Esophagus muscularis mucosa (tissue), 4 donors: ENCODE measurements at places on chromosomes 5 and 9. TPM values are rescaled to one million over a fixed set of nuclear protein-coding genes. Genes with fewer than 3 reads are reported as not detected.

The CDO1 gene
- total RNA-seq, result 2.5 TPM

The PFN3 gene
- not detected for total RNA-seq

The SLC36A2 gene
- not detected for total RNA-seq

The SIL1 gene
- total RNA-seq, result 39.2 TPM

The SOWAHA gene
- 0.06 TPM for total RNA-seq

The GPR151 gene
- total RNA-seq, result not detected

The TPM2 gene
- total RNA-seq, result 8,856 TPM

The B4GALT1 gene
- total RNA-seq, result 39.4 TPM

The IFNB1 gene
- not detected for total RNA-seq

The TRIM36 gene
- 2.6 TPM for total RNA-seq

The SPATA31C1 gene
- not detected for total RNA-seq

The PCDHB8 gene
- 0.83 TPM for total RNA-seq

The SGCD gene
- 38.6 TPM for total RNA-seq

The TMC1 gene
- not detected for total RNA-seq

DNA sequence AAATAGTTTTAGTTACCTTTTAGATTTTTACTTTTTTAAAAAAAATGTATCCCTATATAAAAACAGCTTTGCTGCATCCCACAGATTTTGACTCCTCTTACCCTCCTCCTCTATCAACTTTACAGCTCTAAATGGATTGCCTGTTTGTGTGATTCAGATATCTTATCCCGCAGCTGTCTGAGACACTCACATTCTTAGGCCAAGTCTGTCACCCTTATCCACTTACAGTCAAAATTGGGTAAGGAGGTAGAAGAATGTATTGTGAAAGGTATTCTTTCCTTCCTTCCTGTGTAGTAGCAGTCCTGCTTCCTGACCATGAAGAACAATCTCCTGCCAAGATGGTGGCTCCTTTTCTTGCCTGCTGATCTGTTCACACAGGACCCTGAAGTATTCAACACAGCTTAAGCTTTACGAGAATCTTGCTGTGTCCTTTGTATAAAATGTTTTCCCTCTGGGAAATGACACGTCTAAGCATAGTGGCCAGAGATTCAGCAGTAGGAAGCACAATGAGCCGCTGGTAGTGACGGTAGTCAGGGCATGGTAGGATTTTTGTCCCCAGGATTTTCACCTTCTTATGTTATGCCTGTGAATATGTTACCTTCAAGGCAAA lies 67.7 kb upstream of the ST8SIA4 start:
- H3K4me1 ChIP-seq, result no peaks in the 10 kb centered on the region
- no peaks in the 10 kb centered on the region for H3K27me3 ChIP-seq
- no peak for DNase-seq
- no peak overlapping the region for H3K27ac ChIP-seq
- no peak overlapping the region for H3K4me3 ChIP-seq
- H3K36me3 ChIP-seq, result no peaks in the 10 kb centered on the region

GRCh38 chr5:34857161-34857560 lies 18.2 kb downstream of the TTC23L start:
- H3K27ac ChIP-seq, result no peak overlapping the region
- no peak for DNase-seq
- H3K4me3 ChIP-seq, result no peak overlapping the region
- no peaks in the 10 kb centered on the region for H3K4me1 ChIP-seq
- H3K36me3 ChIP-seq, result no peaks in the 10 kb centered on the region

- H3K4me1 ChIP-seq, result no peaks in the 10 kb centered on the region
- H3K27me3 ChIP-seq, result no peaks in the 10 kb centered on the region
- H3K4me3 ChIP-seq, result no peak overlapping the region
- DNase-seq, result no peak
- H3K27ac ChIP-seq, result no peak overlapping the region
- no peaks in the 10 kb centered on the region for H3K36me3 ChIP-seq
These were observed 87.8 kb upstream of the SLC30A5 start for GRCh38 chr5:69006030-69006429.

DNA sequence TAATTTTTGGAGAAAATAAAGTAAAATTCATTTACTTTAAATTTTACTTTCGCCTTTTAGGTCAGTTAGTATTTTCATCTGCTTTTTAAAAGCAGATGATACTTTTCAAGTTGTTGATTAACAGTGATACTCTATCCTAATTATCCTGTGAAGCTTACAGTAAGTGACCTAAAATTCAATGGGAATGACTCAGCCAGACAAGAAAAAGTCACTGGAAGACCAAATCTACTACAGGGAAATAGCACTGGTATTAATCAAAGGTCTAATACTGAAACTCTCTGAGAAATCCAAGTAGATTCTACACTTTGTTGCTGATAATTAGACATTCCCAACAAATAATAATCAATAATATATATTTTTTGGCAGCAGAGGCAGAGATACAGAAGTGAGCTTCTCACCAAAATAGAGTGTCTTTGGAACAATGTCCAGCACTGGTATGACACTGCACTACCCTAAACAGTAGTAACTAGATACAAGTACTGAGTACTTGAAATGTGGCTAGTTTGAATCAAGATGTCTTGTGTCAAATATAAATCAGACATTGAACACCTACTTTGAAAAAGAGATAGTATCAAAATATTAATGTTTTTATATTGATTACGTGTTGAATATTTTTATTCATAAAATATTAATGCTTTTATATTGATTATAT lies 22.8 kb upstream of the ELL2 start:
- no peaks in the 10 kb centered on the region for H3K27me3 ChIP-seq
- no peak for DNase-seq
- H3K27ac ChIP-seq, result no peak overlapping the region
- H3K36me3 ChIP-seq, result no peaks in the 10 kb centered on the region

DNA sequence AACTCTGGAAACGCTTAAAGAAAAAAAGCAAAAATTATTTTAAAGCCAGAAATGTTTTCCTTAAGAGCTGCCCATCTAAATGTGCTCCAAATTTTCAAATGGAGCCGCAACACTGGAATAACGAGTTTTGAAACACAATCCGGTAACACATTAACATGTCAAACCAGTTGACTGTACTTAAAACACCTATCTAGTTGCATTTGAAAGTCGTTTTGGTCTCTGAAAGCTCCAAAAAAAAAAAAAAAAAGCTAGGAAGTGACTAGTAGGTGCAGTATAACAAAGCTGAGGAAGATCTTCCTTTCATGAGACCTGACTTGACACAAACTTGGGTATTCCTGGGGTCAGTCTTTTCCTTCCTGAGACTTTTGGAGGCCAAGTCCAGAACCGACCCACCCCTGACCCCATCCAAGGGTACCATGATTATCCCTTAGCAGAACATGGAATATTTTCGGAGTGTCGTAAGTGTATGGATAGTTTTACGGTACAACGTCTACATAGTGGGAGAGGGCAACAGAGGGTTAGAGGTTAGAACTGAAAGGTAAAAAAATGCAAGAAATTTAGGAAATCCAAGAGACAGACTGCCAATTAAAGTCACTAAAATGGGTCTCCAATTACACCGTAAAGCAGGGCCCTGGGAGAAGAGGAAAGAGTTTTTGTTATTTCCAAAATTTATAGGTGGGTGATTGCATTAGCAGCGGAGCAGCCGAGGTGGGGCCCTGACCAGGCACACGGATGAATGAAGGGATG lies 812 bp downstream of the CETN3 start:
- peaks cover 15% of the 10 kb centered on the region for H3K36me3 ChIP-seq
- no peak for DNase-seq
- H3K27me3 ChIP-seq, result no peaks in the 10 kb centered on the region
- peak overlapping the region; percentile 72 for H3K4me3 ChIP-seq

- H3K27ac ChIP-seq, result no peak overlapping the region
- DNase-seq, result peak; percentile 80
- no peaks in the 10 kb centered on the region for H3K4me1 ChIP-seq
- H3K4me3 ChIP-seq, result no peak overlapping the region
These were observed 171.3 kb downstream of the CFAP90 start for GRCh38 chr5:7679663-7680062.

- no peak overlapping the region for H3K4me3 ChIP-seq
- no peaks in the 10 kb centered on the region for H3K4me1 ChIP-seq
- no peak for DNase-seq
- H3K27ac ChIP-seq, result no peak overlapping the region
These were observed 35.3 kb downstream of the APTX start for GRCh38 chr9:32965999-32966722.

DNA sequence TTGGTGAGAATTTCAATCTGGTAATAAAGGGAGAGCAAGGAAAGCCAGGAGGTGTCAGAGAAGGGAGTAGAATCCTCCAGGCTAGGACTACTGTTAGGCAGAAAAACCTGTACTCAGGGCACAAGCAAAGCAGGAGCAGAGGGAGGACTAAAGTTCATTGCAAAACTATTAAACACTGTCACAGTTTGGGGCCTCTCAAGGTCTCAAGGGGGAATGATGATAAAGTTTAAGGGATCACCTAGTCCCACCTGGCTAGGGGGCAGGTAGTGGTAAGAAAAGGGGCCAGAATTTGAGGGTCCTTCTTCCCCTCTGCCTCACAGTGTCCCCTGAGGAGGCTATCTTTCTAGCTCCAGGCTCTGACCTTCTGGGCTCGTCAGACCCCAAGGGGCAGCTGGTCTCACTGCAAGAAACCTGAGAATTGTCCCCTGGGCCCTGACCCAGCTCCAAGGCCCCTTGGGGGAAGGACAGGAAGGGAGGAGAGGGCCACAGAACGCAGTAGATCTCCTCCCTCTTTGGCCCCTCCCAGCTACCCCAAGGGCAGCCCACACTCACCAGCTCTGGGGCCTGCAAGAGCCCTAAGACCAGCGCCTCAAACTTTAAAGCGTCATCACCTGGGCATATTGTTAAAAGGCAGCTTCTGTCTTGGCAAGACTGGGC lies 974 bp downstream of the CCDC69 start:
- no peaks in the 10 kb centered on the region for H3K27me3 ChIP-seq
- H3K4me3 ChIP-seq, result peak overlapping the region; percentile 89
- H3K36me3 ChIP-seq, result no peaks in the 10 kb centered on the region

DNA sequence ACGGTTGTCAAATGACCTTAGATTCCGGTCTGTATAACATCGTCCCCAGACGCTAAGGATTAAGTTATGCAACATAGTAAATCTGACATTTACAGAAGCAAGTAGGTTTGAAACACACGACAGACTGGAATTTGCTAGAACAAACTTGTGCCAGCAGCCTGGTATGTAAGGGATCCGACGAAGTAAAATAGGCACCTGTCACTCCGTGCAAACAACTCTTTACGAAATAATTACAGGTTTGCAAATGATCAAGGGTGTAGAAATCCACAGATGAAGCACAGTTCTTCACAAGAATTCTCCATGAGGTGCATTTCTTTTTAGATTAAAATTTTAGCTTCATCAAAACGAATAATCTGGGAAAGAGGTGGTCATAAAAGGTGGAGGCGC lies 508 bp downstream of the MOCS2 start:
- H3K36me3 ChIP-seq, result peaks cover 8% of the 10 kb centered on the region
- H3K4me3 ChIP-seq, result peak overlapping the region; percentile 79
- no peak for DNase-seq
- peaks cover 23% of the 10 kb centered on the region for H3K4me1 ChIP-seq
- H3K27ac ChIP-seq, result peak overlapping the region; percentile 87
- no peaks in the 10 kb centered on the region for H3K27me3 ChIP-seq

DNA sequence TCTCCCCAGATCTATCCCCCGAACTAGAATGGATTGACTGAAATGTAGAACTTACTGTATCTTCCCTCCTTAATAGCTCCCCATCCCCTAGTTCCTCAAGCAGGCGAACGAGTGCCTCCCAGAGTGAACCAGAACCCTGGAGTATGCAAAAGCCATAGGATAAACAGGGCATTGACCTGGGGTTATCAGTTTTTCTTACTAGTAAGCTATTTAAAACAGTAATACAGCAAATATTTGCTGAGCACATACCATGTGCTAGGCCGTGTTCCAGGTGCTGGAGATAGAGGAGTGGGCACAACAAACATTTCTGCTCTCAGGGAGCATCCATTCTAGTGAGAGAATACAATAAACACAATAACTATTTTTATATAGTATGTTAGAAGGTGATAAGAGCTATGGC lies 1.8 kb downstream of the SKP2 start:
- H3K27me3 ChIP-seq, result no peaks in the 10 kb centered on the region
- no peak overlapping the region for H3K4me3 ChIP-seq
- DNase-seq, result no peak
- H3K4me1 ChIP-seq, result peaks cover 41% of the 10 kb centered on the region

DNA sequence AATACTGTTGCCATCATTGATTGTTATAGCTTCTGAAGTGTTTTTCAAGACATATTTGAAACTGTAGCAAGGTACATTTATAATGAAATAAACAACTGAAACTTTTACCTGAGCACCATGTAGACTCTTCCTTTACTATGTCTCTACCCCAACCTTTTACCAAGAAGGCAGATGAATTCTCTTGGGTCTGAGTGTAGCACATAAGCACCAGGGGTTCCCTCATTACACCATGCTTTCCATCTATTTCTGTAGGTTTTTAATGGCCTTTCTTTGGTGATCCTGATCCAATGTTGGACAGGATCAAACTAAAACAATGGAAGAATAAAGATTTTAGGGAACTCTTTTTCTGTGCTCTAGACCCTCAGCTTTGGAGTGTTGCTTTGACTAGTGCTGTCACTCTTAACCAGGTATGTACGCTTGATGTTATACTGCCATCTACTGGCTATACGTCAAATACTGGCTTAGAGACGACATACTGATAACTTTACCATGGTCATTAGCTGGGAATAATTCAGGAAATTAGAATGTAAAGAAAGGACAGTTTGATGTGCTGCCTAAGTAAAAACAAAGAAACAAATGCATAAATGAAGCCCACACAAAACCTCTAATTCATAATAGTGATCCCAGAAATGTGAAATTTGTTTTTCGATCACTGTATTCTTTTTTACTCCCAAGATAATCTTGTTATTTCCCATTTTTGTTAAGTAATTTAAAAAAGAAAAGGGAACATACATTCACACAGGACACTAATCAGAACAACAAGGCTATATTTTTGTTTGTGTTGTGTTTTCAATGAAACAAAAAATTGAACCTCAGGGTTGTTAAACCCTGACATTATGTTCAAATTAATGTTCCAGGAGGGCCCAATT lies 30.7 kb downstream of the IFNW1 start:
- H3K4me1 ChIP-seq, result no peaks in the 10 kb centered on the region
- H3K36me3 ChIP-seq, result no peaks in the 10 kb centered on the region
- no peak overlapping the region for H3K4me3 ChIP-seq
- DNase-seq, result no peak
- H3K27me3 ChIP-seq, result no peaks in the 10 kb centered on the region

DNA sequence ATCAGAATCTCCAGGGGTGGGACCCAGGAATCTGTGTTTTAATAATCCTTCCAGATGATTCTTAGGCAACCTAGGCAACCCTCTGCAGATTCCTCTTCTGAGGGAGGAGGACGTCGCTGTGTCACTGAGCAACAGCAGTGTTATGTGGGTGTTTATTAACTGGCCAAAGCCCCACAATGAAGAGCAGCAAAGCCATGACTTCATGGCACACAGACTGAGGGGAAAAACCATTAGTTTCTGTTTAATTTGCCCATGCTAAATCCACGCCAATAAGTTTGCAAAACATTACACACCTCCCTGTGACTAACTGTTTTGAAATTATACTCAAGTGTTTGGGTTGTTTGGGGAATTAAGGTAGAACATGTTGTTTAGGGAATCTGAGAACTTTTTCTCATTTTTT lies 83.7 kb upstream of the TMED7 start:
- no peaks in the 10 kb centered on the region for H3K27me3 ChIP-seq
- no peak for DNase-seq
- no peak overlapping the region for H3K4me3 ChIP-seq
- no peaks in the 10 kb centered on the region for H3K36me3 ChIP-seq
- no peak overlapping the region for H3K27ac ChIP-seq
- no peaks in the 10 kb centered on the region for H3K4me1 ChIP-seq

GRCh38 chr9:86500031-86500430 lies 145.8 kb upstream of the TUT7 start:
- no peak for DNase-seq
- no peak overlapping the region for H3K27ac ChIP-seq
- no peaks in the 10 kb centered on the region for H3K36me3 ChIP-seq
- H3K4me1 ChIP-seq, result no peaks in the 10 kb centered on the region

- H3K27ac ChIP-seq, result peak within 1 kb of the TSS; percentile 100
- DNase-seq, result no peak
- peaks cover 47% of the 10 kb centered on the region for H3K4me1 ChIP-seq
- H3K4me3 ChIP-seq, result peak within 1 kb of the TSS; percentile 100
These were observed at the start of gene LARP1 for GRCh38 chr5:154755361-154756008. Gene LARP1 (plus strand): TSS chr5:154755377. CDS start chr5:154755758, 381 bp downstream.
